Amniotic epithelial cell (primary cell): ENCODE measurements at places on chromosomes 6 and 20.

DNA sequence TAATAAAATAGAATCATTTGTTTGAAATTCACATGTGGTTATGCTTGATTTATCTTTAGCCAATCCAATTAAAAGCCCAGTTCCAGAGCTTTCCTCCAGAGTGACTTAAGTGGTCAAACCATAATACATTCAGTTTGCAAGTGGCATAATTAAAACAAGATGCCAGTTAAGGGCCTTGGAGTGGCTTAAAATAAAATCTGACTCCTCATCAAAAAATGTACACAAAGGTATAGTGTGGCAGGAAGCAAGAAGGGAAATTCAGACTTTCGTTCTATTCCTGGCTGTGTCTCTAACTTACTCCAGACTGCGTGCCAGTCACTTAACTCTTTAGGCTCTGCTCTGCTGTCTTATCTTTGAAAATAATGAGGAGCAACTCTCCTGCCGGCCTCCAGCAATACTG, 251.3 kb upstream of the PRND start:
- no peak for DNase-seq

DNA sequence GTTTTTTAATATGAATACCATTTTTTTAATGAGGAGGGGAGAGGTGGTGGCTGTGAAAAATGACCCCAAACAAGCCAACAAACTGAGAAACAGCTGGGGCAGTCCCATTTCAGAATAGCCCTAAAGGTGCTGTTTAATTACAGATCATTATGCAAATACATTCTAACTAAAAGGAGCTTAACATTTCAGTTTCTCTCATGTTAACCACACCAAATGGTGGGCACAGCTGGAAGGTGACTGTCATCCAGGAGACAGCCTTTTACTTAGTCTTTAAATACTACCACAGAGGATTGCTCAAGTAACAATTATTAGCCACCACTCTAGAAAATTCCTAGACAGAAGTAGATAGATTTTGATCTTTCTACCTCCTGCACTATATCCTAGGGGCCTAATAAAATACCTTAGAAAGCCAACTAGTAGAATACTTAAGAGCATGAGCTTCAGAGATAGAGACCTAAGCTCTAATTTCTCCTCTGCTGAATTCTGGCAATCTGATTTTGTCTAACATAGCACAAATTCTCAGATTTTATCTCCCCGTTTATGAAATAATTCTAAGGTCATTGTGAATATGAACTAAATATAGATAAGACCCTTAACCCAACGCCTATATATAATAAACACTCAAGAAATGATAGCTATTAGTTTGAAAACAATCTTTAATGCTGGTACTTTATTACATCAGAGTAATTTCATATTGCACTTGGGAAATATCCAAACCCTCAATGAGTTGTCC, 615.1 kb upstream of the NRSN1 start:
- no peak for DNase-seq

DNA sequence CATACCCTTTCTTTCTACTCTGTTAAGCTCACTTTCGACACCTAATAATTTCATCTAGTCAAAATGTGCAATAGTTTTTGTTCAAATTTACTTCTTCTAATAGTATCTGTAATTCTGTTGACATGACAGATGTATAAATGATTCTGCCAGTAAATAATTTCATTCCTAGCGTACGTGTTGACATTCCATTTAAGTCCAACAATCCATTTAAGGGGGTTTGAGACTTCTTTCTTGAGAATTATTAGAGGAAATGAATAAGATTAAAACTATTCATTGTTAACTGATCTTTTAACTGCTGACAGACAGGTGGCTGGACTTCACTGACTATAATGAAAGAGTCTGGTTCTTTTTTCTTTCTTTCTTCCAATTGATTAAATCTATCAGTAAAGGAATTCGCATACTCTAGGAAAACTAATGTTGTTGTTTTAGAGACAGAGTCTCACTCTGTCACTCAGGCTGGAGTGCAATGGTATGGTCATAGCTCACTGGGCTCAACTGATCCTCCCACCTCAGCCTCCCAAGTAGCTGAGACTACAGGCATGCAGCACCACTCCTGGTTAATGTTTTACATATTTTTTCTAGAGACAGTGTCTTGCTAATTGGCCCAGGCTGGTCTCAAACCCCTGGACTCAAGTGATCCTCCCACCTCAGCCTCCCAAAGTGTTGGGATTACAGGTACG, 55.9 kb downstream of the MAP3K5 start:
- no peak for DNase-seq

GRCh38 chr6:3356056-3356823, 97.5 kb downstream of the PSMG4 start:
- peak; percentile 24 for DNase-seq
